Ecto neural progenitor cell (in vitro differentiated cells): ENCODE measurements at places on chromosomes 5 and 9.

DNA sequence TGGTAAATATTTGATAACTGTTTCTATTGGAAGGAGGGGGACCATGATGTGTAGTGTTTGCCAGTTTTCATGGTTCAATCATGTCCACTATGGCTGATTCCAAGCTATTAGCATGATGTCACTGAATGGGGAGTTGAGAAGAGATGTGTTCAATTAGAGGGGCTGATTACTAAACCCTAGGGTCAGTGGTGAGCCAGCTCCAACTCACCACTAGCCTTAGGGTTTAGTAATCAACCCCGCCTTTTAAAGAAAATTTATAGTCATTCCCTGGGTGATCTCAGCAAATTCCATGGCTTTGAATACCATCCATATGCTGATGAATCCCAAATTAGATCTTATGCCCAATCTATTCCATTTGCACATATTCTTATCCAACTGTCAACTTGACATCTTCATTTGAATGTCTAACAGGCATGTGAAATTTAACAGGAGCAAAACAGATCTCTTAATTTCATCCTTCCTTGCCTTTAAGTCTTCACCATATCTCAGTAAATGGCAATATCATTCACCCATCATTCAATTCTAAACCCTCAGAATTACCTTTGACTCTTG is 98.8 kb downstream of the GCNT1 start:
- DNase-seq: no peak

DNA sequence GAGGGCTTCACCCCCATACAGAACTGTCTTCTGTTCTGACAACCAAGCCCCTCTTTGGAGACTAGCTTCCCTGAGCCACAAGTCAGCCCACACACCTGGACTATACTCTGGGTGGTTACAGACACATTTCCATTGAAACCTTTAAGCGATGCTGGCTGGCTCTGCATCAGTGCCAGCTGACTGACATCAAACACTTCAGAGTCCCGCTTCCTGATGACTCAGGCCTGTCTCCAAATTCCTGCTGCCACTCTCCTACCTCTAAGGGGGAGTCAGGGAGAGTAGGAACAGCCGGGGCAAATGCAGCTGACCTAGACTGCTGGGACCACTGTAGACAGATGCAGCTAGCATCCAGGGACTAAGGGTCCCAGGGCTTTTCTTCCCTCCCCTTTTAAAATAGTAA is 59.4 kb downstream of the SIL1 start:
- DNase-seq: no peak

DNA sequence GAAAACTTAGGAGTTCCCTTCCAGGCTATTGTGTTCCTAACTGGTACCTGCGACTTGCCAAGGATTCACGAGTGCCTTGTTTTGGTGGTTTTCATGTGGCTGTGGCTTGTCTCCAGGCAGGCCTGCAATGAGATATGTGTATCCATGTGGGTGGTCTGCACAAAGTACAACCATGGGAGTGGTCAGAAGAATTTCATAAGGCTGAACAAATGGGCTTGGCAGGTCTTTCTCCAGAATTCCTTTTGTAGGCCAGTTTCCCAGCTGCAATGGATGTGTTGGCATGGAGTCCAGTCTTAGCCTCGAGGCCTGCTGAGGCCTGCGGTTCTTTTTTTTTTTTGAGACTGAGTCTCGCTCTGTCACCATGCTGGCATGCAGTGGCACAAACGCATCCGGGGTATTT is 28.8 kb upstream of the MELK start:
- no peak for DNase-seq

GRCh38 chr5:36422952-36423351 is 121.2 kb upstream of the RANBP3L start:
- no peak for DNase-seq

DNA sequence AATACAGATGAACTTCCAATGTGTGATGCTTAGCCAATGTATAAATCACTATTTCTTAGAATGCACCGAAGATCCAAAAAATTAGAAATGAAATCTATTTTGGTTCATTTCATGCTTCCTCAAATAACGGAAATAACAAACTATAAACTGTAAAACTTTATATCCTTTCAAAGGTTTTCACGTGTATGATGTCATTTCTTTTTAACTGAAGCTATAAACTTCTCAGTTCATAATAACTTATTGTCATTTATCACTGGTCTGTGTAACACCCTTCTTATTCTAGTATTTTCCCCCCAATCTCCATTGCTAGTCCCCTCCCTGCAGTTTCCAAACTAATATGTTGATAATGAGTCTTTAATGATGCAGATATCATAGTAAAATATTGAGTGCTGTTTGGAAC is 36.4 kb downstream of the DMRT2 start:
- DNase-seq: no peak

DNA sequence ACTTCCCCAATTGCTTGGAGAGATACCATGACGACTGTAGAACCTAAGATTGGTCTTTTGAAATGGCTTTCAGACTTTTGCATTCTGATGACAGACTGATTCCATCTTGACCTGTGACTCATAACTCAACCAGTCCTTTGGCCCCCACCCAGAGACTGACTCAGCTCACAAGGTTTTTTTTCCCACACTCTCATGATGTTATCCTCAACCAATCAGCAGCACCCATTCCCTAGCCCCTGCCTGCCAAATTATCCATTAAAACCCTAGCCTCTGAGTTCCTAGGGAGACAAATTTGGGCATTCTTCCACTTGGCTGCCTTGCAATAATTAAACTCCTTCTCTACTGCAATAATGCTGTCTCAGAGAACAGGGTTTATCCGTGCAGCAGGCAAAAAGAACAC is 1263.3 kb upstream of the CDH9 start:
- no peak for DNase-seq

GRCh38 chr5:124494540-124495116 is 251.8 kb downstream of the ZNF608 start:
- DNase-seq: no peak

- no peak for DNase-seq
Observed at GRCh38 chr5:142474431-142475094, 149.7 kb upstream of the SPRY4 start.

- peak; percentile 52 for DNase-seq
Observed at GRCh38 chr9:16103620-16104397, 551.0 kb downstream of the CCDC171 start.

- no peak for DNase-seq
Observed at GRCh38 chr5:56993241-56993640, 41.3 kb upstream of the MIER3 start.

- no peak for DNase-seq
Observed at GRCh38 chr5:143201589-143201988, 201.9 kb downstream of the NR3C1 start.

- no peak for DNase-seq
Observed at GRCh38 chr5:2239201-2239910, 356.6 kb upstream of the IRX4 start.

- DNase-seq: no peak
Observed at GRCh38 chr5:88799938-88800535, 82.9 kb downstream of the MEF2C start.

DNA sequence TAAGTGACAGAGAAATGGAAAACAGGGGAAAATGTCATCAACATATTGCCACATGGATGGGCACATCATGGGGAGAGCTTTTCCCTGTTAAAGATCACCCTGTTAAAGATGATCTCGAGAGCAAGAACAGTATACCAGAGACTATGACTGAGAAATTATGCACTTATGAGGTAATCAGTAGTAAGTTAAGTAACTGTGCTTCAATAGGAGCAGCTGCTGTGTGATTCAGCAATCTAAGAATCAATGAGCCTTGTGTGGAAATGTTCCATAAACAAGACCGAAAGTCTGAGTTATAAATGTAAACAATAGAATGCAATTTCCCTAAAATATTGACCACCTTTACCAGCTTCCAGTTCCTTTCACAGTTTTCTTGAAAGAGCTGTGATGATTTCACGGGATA is 582.3 kb downstream of the CAAP1 start:
- DNase-seq: no peak

DNA sequence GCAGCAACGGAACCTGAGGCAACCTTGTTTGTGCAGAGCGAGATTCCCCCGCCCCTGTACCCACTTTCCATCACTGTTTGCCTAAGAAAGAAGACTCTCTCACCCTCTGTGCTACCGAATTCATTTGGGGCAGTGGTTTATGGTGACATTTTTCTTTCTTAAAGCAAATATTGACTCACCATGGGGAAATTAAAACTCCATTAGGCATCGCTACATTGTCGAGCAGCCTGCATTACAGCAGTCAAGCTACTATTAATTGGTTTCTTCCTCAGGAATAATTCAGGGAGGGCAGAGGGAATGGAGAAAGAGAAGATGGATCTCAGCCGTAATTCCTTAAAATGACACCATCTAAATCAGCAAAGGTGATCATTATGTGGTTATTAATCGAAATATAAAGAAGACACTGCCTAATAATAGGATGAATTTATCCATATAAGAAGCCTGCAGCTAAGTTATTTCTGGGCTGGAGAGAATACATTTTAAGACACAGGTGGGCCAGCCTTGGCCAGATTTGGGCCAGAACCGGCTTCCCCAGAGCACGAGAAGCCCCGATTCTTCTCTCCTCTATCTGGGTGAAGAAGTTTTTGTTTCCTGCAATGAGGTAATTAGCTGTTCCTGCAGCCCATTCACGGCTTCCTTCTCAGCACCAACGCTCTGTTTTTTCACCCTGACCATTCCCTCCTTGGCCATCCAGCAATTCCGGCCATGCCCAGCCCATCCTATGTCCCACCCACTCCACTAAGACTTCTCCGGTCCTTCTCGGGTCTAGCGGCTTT is 16.8 kb downstream of the CFAP77 start:
- DNase-seq: no peak

DNA sequence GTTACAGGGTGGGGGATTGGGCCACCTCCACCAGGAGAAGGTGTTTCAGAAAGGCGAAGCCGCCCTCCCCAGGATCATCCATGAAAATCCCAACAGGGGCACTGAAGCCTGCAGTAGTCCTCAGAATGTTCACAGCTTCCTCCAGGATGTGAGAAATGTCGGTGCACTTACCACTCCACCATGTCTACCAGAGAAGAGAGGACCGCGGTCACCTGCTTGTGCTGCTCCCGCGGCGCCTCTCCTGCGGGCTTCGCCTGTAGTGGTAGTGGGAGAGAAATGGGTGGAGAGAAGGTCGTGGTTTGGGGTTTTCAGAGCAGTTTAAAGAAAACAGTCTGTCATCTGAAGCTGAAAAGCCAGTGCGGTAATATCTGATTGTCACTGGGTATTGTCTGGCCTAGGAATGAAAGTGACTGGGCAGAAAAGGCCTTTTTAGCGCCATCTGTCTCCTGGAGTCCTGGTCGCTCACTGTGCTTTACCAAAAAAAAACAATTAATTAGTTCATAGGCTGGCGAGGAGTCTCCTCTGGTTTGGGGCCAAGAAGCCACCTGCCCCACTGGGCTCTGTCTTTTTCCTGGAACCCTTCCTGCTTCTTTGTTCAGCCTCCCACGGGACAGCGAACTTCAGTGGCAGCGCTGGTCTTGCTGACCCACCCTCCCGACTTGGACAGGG is 23.0 kb upstream of the PPP1R26 start:
- no peak for DNase-seq
